ENCODE measurements at places on chromosomes 5 and 9. TPM values are rescaled to one million over a fixed set of nuclear protein-coding genes. Genes with fewer than 3 reads are reported as not detected.
A peak's percentile ranks its signal among the peaks of the same experiment; 100 is the strongest.

Gene FSD1L
- 1.6 TPM for total RNA-seq

DNA sequence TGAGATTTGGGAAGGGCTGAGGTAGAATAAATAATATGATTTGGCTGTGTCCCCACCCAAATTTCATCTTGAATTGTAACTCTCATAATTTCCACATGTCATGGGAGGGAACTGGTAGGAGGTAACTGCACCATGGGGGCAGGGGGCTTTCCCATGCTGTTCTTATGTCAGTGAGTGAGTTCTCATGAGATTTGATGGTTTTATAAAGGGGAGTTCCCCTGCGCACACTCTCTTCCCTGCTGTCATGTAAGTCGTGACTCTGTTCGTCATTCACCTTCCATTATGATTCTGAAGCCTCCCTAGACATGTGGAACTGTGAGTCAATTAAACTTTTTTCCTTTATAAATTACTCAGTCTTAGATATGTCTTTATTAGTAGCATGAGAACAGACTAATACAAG, 115.5 kb upstream of the STARD4 start:
- no peak overlapping the region for H3K27ac ChIP-seq
- no peak overlapping the region for H3K4me3 ChIP-seq
- no peaks in the 10 kb centered on the region for H3K36me3 ChIP-seq
- DNase-seq, result no peak

DNA sequence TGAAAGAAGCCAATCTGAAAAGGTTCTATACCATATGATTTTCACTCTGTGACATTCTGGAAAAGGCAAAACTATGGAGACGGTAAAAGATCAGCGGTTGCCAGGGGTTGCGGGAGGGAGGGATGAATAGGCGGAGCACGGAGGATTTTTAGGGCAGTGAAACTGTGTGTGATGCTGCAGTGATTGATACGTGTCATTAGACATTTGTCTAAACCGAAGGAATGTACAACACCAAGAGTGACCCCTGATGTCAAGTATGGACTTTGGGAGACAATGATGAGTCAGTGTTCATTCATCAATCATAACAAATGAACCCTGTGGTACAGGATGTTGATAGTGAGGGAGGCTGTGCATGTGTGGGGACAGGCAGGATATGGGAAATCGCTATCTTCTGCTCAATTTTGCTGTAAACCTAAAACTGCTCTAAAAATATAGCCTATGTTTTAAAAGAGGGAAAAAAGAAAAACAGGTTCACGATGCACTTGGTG, 34.4 kb downstream of the ERGIC1 start:
- peaks cover 91% of the 10 kb centered on the region for H3K4me1 ChIP-seq
- H3K27ac ChIP-seq, result peak overlapping the region; percentile 86
- DNase-seq, result no peak
- H3K36me3 ChIP-seq, result no peaks in the 10 kb centered on the region
- no peak overlapping the region for H3K4me3 ChIP-seq

- H3K27ac ChIP-seq, result no peak overlapping the region
- no peaks in the 10 kb centered on the region for H3K27me3 ChIP-seq
- no peaks in the 10 kb centered on the region for H3K36me3 ChIP-seq
- H3K4me3 ChIP-seq, result no peak overlapping the region
Observed at GRCh38 chr5:42518595-42519221, 95.5 kb downstream of the GHR start.

- H3K36me3 ChIP-seq, result no peaks in the 10 kb centered on the region
- DNase-seq, result no peak
- H3K4me3 ChIP-seq, result no peak overlapping the region
- H3K4me1 ChIP-seq, result no peaks in the 10 kb centered on the region
- no peaks in the 10 kb centered on the region for H3K27me3 ChIP-seq
Observed at GRCh38 chr5:2817031-2817603, 65.6 kb upstream of the IRX2 start.

Gene F12
- total RNA-seq, result 0.43 TPM

Gene NINJ1
- total RNA-seq, result 65.5 TPM

- H3K27ac ChIP-seq, result no peak overlapping the region
- no peak overlapping the region for H3K4me3 ChIP-seq
- no peaks in the 10 kb centered on the region for H3K4me1 ChIP-seq
- no peaks in the 10 kb centered on the region for H3K36me3 ChIP-seq
- H3K27me3 ChIP-seq, result no peaks in the 10 kb centered on the region
Observed at GRCh38 chr9:70954596-70955143, 166.8 kb downstream of the TRPM3 start.

Gene FOXI1
- not detected for total RNA-seq

GRCh38 chr9:121949364-121949763, 143.7 kb downstream of the TTLL11 start:
- no peaks in the 10 kb centered on the region for H3K36me3 ChIP-seq
- H3K4me1 ChIP-seq, result no peaks in the 10 kb centered on the region
- DNase-seq, result no peak

DNA sequence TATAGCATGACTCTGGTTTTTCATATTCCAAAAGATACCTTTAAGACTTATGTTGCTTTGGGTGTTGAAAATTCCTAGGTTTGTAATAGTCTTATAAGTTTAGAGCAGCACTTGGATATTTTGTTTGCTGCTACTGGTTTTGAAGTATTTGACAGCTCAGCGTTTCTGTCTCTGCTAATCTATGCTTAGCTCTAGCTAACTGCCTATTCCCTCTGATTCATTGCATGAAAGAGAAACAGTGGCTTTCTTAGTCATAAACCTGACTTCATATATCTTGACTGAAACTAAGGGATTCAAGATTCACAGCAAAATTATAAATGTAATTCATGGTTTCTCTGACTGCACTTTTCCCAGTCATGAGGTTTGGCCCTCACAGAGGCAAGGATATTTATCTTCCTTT, 35.6 kb upstream of the ANXA1 start:
- no peaks in the 10 kb centered on the region for H3K27me3 ChIP-seq
- H3K4me3 ChIP-seq, result no peak overlapping the region
- no peak for DNase-seq
- no peaks in the 10 kb centered on the region for H3K4me1 ChIP-seq

- no peak overlapping the region for H3K4me3 ChIP-seq
- no peaks in the 10 kb centered on the region for H3K4me1 ChIP-seq
- no peaks in the 10 kb centered on the region for H3K27me3 ChIP-seq
- H3K27ac ChIP-seq, result no peak overlapping the region
- DNase-seq, result no peak
Observed at GRCh38 chr5:107858324-107858723, 187.6 kb upstream of the EFNA5 start.

GRCh38 chr5:80796846-80797245, 142.1 kb upstream of the DHFR start:
- no peak for DNase-seq
- H3K27me3 ChIP-seq, result no peaks in the 10 kb centered on the region
- H3K36me3 ChIP-seq, result peaks cover 7% of the 10 kb centered on the region
- no peak overlapping the region for H3K27ac ChIP-seq
- H3K4me3 ChIP-seq, result no peak overlapping the region
- no peaks in the 10 kb centered on the region for H3K4me1 ChIP-seq

- H3K36me3 ChIP-seq, result no peaks in the 10 kb centered on the region
- H3K27ac ChIP-seq, result no peak overlapping the region
- no peaks in the 10 kb centered on the region for H3K27me3 ChIP-seq
Observed at GRCh38 chr5:159210210-159210661, 883 bp upstream of the RNF145 start.

Gene PLCXD3
- 68.3 TPM for total RNA-seq

DNA sequence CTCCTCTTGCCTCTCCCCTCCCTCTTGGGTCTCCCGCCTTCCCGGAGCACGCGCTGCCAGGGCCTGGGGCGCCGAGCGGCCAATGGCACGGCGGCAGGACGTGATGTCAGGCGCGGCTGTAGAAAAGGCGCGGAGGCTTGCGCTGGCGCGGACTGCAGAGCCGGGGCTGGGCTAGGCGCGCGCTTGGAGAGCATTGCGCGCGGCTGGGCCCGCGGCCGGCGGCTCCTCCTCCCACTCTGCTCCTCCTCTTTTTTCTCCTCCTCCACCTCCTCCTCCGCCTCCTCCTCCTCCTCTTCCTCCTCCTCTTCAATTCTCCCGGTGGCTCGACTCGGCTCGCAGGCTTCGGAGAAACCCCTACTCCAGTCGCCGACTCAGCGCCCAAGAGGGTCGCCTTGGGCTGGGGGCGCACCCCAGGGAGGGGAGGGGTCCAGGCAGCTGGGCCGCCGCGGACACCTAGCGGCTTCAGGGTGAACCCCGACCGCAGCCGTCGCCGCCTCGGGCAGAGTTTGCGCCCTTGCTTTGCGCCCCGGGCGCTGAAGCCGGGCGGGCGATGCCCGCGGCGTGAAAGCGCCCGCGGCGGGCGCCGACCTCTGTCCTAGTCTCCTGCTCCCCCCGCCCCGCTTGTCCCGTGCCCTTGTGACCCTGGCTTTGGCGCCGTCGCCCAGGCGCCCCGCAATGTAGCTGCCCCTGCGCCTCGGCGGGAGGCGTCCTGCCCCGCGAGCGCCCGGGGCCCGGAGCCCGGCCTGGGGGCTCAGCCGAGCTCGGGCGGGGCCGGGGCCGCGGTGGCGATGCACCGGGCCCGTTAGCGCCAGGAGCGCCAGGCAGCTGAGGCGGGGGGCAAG, at the start of gene LHX2:
TSS of gene LHX2 (plus strand) at position 309 of the 842 bp plus-strand sequence. CDS start 581 bp downstream, outside the sequence.
- H3K36me3 ChIP-seq, result no peaks in the 10 kb centered on the region
- no peak for DNase-seq
- peaks cover 83% of the 10 kb centered on the region for H3K27me3 ChIP-seq
- no peak within 1 kb of the TSS for H3K4me3 ChIP-seq
- H3K27ac ChIP-seq, result no peak within 1 kb of the TSS

GRCh38 chr9:74639112-74639511, 142.0 kb downstream of the RORB start:
- no peak overlapping the region for H3K27ac ChIP-seq
- no peaks in the 10 kb centered on the region for H3K36me3 ChIP-seq
- H3K27me3 ChIP-seq, result no peaks in the 10 kb centered on the region
- DNase-seq, result no peak

Gene PCDHAC2
- total RNA-seq, result 3.7 TPM

- no peaks in the 10 kb centered on the region for H3K27me3 ChIP-seq
- no peak overlapping the region for H3K4me3 ChIP-seq
- H3K27ac ChIP-seq, result no peak overlapping the region
- no peak for DNase-seq
- no peaks in the 10 kb centered on the region for H3K36me3 ChIP-seq
Observed at GRCh38 chr9:13974891-13975290, 339.1 kb downstream of the NFIB start.

Gene MRPS27
- total RNA-seq, result 40.1 TPM

- DNase-seq, result no peak
- H3K4me3 ChIP-seq, result no peak overlapping the region
- no peak overlapping the region for H3K27ac ChIP-seq
- no peaks in the 10 kb centered on the region for H3K4me1 ChIP-seq
Observed at GRCh38 chr5:146699664-146700418, 178.7 kb downstream of the PPP2R2B start.

- no peak overlapping the region for H3K4me3 ChIP-seq
- no peak overlapping the region for H3K27ac ChIP-seq
- no peaks in the 10 kb centered on the region for H3K4me1 ChIP-seq
- DNase-seq, result no peak
- H3K36me3 ChIP-seq, result no peaks in the 10 kb centered on the region
Observed at GRCh38 chr5:61051267-61051666, 106.3 kb downstream of the NDUFAF2 start.

Gene IDNK
- 2.8 TPM for total RNA-seq

DNA sequence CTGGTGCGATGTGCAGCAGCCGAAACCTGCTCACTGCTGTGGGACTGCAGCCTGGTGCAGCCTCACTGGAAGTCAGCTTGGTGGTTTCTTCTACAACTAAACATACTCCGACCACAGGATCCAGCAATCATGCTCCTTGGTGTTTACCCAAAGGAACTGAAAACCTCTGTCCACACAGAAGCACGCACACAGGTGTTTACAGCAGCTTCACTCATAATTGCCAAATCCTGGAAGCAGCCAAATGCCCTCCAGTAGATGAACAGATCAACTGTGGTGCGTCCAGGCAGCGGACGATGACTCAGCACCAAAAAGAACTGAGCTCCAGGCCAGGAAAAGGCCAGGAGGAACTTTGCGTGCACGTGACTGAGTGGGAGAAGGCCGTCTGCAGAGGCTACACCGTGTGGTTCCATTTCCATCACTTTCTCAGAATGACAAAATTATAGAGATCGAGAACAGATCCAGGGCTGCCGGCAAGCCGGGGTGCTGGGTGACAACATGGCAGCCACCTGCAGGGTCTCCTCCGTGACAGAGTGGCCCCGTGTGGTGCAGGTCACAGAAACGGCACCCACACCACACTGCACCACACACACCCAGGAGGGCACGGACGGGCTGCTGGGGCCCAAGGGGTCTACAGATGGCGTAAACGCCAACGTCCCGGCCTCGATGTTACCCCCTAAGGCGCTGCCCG, 23.1 kb upstream of the NSMF start:
- H3K36me3 ChIP-seq, result peaks cover 3% of the 10 kb centered on the region
- no peaks in the 10 kb centered on the region for H3K4me1 ChIP-seq
- no peak overlapping the region for H3K4me3 ChIP-seq
- DNase-seq, result peak; percentile 70

Gene NR2F1-AS1
- total RNA-seq, result 11.0 TPM

- H3K4me1 ChIP-seq, result peaks cover 19% of the 10 kb centered on the region
- DNase-seq, result no peak
- H3K36me3 ChIP-seq, result peaks cover 24% of the 10 kb centered on the region
- peak overlapping the region; percentile 65 for H3K27ac ChIP-seq
Observed at GRCh38 chr9:109036744-109037680, 23.7 kb upstream of the CTNNAL1 start.

Gene SNCAIP
- total RNA-seq, result 8.1 TPM

GRCh38 chr5:111968459-111968858, 211.5 kb upstream of the NREP start:
- H3K27me3 ChIP-seq, result no peaks in the 10 kb centered on the region
- no peak overlapping the region for H3K4me3 ChIP-seq
- H3K36me3 ChIP-seq, result no peaks in the 10 kb centered on the region
- H3K27ac ChIP-seq, result no peak overlapping the region
- no peak for DNase-seq
- peaks cover 7% of the 10 kb centered on the region for H3K4me1 ChIP-seq

- no peaks in the 10 kb centered on the region for H3K27me3 ChIP-seq
- H3K4me3 ChIP-seq, result no peak overlapping the region
- H3K27ac ChIP-seq, result no peak overlapping the region
- no peak for DNase-seq
- no peaks in the 10 kb centered on the region for H3K36me3 ChIP-seq
- no peaks in the 10 kb centered on the region for H3K4me1 ChIP-seq
Observed at GRCh38 chr5:105816961-105817360, 1853.8 kb downstream of the EFNA5 start.

GRCh38 chr9:77648234-77649108, at the start of gene GNA14:
GNA14 (minus strand) TSS chr9:77648322; CDS start chr9:77647793, 529 bp downstream.
- peak within 1 kb of the TSS; percentile 62 for H3K27ac ChIP-seq
- H3K4me3 ChIP-seq, result peak within 1 kb of the TSS; percentile 56
- peaks cover 27% of the 10 kb centered on the region for H3K4me1 ChIP-seq
- H3K27me3 ChIP-seq, result no peaks in the 10 kb centered on the region

Gene MACROH2A1
- 149 TPM for total RNA-seq

- no peaks in the 10 kb centered on the region for H3K4me1 ChIP-seq
- no peaks in the 10 kb centered on the region for H3K36me3 ChIP-seq
- no peak overlapping the region for H3K27ac ChIP-seq
Observed at GRCh38 chr9:87653941-87654340, 72.0 kb upstream of the CTSL start.

Gene C9orf153
- total RNA-seq, result 0.28 TPM

Gene AFAP1L1
- total RNA-seq, result 45.6 TPM

Gene ADGRD2
- total RNA-seq, result not detected

Gene PSMD5
- total RNA-seq, result 12.8 TPM
